ENCODE measurements at places on chromosomes 6 and 20. TPM values are rescaled to one million over a fixed set of nuclear protein-coding genes. Genes with fewer than 3 reads are reported as not detected.

Gene SYS1
- 22.3 TPM for total RNA-seq

Gene PDE7B
- 0.70 TPM for total RNA-seq

Gene RNGTT
- 8.3 TPM for total RNA-seq

Gene TOMM6
- total RNA-seq, result 182 TPM

Gene GLP1R
- total RNA-seq, result not detected
